EH (cell line): ENCODE measurements at places on chromosomes 4 and X.

DNA sequence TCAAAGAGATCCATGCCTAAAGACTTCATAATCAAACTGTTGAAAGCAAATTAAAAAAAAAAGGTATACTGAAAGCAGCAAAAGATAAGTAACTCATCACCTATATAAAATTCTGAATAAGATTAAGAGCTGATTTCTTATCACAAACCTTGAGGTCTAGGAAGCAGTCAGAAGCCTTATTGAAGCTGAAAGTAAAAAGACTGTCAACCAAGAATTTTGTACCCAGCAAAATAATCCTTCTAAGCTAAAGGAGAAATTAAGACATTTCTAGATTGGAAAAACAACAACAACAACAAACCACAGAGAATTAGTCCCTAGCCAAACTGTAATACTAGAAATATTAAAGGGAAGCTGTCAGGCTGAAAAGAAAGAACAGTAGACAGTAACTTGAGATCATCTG is 622.9 kb downstream of the PCDH7 start:
- DNase-seq: no peak

- no peak for DNase-seq
These were observed 83.7 kb downstream of the HTRA3 start for GRCh38 chr4:8353158-8353669.

DNA sequence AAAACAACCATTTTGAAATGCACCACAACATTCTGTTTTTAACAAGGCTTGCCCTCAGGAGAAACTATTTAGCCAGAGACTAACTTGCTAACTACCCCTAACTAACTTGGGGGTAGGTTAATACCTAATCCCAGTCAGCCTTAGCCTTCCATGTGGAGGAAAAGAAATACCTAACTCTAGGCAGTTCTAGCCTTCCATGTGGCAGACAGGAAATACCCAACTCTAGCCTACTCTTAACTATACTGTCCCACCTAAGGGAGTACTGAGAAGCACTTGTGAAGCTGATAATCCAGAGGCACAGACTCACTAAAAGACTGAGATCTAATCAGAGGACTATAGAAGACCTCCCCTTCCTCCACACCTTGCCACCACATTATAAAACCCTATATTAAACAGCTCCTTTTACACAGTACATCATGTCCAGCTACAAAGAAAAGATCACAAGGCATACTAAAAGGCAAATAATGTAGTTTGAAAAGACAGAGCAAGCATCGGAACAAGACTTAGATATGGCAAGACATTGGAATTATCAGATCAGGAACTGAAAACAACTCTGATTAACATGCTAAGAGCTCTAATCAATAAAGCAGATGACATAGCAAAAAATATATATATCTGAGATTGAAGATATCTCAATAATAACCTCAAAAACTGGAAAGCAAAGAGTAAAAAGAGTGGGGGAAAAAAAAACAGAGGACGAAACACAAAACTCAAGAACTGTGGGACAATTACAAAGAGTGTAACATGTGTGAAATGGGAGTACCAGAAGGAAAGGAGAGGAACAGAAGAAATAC is 52.2 kb downstream of the FRYL start:
- no peak for DNase-seq

DNA sequence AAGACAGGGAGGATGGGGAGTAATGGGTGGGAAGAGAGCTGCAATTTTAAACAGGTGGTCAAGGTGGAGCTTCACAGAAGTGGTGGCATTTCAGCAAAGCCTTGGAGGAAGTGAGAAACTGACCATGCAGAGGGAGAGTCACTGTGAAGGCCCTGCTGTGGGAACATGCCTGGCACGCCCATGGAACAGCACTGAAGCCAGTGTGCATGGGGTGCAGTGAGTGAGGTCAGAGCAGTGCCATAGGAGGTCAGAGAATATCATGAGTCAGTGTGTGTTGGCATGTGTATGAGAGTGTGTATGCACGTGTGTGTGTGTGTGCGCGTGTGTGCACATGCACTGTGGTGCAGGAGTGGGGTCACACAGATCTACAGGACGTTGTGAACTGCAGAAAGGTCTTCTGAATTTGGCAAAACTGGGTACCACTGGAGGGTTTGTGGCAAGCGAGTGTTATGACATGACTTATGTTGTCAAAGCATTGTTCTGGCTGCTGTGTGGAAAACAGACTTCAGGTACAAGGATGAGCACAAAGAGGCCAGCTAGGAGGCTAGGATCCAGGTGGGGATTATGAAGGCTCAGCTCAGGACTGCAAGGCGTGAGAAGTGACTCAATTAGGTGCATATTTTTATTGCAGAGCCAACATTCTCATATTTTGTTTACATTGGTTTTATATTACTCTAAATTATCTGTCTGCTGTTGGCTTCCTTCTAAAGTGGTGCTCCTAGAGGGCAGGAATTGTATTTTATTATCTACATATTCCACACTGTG is 34.0 kb downstream of the ZNF827 start:
- DNase-seq: no peak

GRCh38 chr4:42574870-42575430 is 82.0 kb downstream of the ATP8A1 start:
- no peak for DNase-seq

- no peak for DNase-seq
These were observed 253.8 kb downstream of the PCDH7 start for GRCh38 chr4:30973993-30974392.

DNA sequence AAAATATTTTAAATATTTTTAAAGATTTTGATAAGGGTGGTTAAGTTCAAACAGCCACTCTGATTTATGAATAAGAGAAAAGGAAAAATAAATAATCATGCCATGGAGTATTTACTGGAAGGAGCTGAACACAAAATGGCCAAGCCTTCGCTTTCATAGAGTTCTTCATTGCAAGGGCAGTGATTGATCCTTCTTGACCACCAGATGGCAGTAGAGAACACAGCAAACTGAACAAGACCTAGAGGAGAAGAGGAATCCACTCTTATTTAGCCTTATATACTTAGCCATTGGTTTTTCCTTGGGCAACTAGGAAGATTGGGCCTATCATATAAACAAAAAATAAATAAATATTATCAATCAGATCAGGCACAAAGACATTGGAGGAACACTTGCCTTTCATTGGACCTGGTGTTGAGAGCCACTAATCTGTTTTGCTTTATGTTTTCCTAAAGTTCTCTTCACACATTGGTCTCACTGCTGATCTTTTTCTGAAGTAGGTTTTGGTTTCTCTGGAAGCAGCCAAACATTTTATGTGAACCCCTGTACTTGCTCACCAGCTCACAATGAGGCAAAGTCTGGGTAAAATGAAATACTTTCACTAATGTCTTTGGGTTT is 58.1 kb upstream of the PARM1 start:
- DNase-seq: peak; percentile 73

GRCh38 chr4:101050088-101050836 is 297.1 kb downstream of the PPP3CA start:
- DNase-seq: no peak

- peak; percentile 10 for DNase-seq
These were observed 65.3 kb downstream of the CLNK start for GRCh38 chr4:10619220-10619619.

DNA sequence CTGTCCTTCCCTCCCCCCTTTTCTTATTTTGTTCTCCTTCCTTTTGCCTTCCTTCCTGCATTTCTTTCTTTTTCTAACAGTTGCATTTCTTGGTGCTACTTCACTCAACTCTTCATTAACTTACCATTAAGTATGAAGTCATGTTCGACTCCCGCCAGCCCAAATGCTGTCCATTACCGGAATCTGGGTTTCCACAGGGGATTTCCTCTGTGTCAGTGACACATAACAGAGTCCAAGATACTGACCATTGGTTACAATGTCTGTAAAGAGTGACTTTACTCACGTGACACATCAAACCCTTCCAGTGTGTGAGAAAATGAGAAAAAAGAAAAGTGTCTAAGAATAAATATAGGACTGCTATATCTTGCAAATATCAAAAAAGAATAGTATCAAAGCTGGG is 500.0 kb upstream of the FRG1 start:
- DNase-seq: no peak

DNA sequence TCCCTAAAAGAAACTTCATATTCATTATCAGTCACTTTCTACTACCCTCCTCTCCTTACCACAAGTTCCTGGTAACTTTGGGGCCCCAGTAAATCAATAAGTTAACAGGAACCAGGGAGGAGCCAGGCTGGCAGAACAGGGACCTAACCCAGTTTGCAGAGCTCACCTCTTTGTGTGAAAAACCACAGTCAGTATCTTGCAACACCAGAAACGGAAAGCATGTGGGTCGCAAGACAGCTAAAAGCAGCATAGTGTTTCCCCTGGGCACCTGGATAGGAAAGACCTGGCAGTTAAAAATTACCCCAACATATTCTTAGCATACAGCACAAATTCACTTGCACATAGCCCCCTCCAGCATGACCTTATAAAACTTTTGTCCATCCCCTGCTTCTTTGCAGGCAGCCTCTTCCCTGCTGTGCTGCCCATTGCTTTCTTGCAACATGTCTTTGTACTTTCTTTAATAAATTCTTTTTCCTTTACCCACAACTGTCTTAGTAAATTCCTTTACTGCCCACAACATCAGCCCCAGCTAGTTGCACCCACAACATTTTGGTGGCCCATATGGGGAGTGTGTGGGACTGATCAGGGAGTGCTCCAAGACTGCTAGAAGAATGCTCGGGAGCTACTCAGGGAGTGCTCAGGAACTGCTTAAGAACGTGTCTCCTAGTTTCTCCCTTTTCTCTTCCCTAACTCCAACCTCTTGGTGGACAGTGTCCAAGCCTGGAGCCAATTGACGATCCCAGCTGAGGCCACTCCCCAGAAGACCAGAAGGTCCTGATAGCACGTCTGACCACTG is 83.4 kb downstream of the MSN start:
- DNase-seq: no peak

GRCh38 chr4:48275686-48276085 is 6.0 kb upstream of the TEC start:
- no peak for DNase-seq

GRCh38 chr4:39464886-39465501 is 6.1 kb downstream of the LIAS start:
- DNase-seq: peak; percentile 77

GRCh38 chr4:53191997-53192396 is 173.9 kb downstream of the SCFD2 start:
- DNase-seq: no peak

- DNase-seq: no peak
These were observed 19.0 kb upstream of the MRPL1 start for GRCh38 chr4:77843628-77844027.

DNA sequence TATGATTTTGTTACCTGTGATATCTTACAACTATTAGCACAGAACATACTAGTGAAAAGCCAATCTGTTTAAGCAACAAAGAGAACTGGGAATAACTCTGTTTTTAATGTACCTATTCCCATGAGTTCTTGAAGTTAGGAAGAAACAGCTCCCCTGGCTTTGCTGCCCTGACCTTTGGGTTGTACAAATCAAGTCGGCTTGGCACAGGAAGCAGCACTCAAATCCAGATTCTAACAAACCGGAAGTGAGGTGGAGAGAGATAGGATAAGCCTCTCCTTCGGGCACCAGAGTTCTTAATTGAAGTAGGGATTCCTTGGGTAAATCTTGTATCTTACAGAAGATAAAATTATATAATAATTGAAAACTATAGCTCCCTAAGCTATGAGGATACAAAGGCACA is 144.8 kb upstream of the CPEB2 start:
- DNase-seq: no peak

- peak; percentile 34 for DNase-seq
These were observed 38.1 kb upstream of the PDE5A start for GRCh38 chr4:119666653-119667091.

DNA sequence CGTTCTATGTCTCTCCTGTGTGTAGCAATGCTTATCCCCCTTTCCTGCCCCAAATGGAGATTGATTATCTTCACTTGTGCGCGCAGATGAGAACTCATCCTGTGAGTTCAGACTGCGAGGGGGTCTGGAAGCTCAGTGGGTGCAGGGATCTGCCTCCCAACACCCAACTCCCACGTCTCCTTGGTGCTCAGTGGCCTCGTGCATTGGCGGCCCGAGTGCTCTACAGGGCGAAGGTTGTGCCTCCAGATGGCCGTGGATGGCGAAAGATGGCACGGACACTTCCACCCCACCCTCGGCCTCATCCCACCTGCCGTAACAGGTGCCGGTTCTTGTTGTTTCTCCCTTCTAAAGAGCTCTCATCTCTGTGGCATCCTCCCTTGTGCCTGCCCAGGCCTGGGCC is 45.1 kb upstream of the SORCS2 start:
- DNase-seq: no peak

DNA sequence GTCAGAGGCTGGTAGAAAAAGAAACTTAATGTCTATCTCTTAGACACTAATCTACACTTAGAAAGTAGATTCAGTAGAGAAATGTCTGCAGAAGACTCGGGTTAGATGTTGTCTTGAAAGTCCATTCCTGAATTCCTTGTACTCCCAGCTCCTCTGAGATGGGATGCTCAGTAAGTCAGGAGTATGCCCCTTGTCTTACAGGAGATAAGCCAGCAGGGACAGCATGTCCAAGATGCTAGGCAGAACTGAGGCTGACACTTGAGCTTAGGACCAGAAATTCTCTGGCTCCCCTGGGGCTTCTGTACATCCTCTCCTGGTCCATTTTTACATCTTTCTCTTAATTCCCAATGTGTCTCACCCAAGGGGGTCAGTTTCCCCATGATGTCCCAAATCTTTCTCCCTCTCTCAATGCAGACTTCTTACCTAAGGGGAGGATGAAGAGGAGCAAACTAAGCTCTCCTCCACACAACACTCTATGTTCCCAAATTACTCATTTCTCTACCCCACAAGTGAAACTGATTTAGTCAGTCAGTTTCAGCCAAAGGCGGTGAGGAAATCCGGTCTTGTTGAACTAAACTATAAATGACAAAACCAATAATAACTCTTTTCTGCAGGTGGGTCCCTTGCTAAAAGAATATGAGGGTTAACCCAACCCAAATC is 558.2 kb upstream of the DIPK2B start:
- peak; percentile 58 for DNase-seq

DNA sequence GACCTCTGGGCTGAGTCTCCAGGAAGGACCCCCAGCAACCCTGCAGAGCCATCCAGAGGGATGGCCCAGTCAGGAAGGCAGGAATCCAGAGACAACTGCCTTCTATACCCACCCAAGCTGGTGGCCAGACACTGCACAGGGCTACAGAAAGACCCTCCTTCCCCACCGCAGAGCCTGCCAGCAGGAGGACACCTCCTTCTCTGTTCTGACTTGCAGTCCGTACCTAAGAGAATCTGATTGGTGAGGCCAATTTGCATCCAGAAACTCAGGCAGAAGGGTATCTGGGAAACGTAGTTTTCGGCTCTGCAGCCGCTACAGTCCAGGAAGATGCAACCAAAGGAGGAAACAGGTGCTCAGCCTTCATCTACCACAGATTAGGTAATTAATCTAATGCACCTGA is 155.4 kb upstream of the FRG1 start:
- DNase-seq: no peak

GRCh38 chr4:39609454-39609931 is 29.2 kb downstream of the SMIM14 start:
- no peak for DNase-seq

GRCh38 chrX:19627533-19627932 is 112.2 kb upstream of the MAP3K15 start:
- DNase-seq: peak; percentile 24

DNA sequence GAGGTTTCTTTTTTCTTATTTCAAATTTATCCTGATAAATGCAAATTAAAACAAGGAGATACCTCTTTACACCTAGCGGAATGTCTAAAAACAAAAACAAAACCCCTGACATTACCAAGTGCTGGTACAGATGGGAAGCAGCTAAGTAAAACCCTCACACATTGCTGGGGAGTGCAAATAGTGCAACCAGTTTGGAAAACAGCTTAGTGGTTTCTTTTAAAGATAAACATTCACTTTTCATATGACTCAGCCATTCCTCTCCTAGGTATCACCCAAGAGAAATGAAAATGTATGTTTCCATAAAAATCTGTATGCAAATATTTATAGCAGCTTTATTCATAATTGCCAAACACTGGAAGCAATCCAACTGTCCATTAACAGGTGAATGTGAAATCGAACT is 84.1 kb upstream of the HELT start:
- DNase-seq: no peak
